ENCODE measurements at places on chromosomes 4 and X.

- no peak for DNase-seq
These were observed 371.4 kb upstream of the AMOT start for GRCh38 chrX:113212052-113212451.

DNA sequence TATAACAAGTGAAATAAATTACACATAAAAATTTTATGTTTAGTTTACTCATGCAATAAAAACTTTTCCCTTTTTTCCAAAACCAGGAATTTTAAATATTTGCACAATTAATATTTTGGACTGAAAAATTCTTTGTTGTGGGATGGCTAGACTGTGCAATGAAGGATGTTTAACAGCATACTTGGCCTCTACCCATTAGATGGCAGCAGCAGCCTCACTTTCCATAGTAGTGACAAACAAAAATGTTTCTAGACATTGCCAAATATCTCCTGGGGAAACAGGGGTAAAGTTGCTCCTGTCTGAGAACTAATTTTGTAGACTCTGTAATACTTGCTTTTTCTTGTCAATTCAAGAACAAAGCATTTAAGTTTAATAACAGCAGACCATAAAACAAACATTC, 49.8 kb downstream of the SCLT1 start:
- peak; percentile 27 for DNase-seq

- DNase-seq = no peak
These were observed 60.9 kb downstream of the IRF2 start for GRCh38 chr4:184413261-184414046.

- peak; percentile 88 for DNase-seq
These were observed 961 bp upstream of the NOCT start for GRCh38 chr4:139014371-139015268.

DNA sequence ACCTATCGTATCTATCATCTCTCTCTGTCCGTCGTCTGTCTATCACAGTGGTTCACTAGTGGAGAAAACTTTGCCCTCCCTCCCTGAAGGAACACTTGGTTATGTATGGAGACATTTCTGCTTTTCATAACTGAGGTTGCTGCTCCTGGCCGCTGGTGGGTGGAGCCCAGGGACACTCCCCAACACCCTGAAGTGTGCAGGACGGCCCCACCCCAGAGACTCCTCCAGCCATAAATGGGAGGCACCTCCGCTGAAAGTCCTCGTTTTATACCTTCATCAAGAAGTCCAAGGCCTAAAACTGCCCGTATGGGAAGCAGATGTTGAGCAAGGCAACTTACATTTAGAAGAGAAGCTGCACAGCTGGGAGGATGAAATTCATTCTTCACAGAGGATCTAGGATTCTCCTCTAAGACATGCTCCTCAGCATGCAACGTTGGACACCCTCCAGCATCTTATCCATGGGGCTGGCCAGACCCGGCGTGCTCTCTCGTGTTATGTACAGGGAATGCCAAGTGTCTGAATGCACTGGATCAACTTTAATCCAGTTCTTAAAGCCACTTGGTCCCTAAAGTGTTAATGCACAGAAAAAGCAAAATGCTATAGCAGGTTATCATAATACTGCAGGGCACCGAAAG, 43.5 kb downstream of the PRKX start:
- DNase-seq = no peak

- peak; percentile 66 for DNase-seq
These were observed 181.8 kb downstream of the PTTG2 start for GRCh38 chr4:38141808-38142500.

- no peak for DNase-seq
These were observed 201.0 kb upstream of the STK26 start for GRCh38 chrX:131821945-131822622.

DNA sequence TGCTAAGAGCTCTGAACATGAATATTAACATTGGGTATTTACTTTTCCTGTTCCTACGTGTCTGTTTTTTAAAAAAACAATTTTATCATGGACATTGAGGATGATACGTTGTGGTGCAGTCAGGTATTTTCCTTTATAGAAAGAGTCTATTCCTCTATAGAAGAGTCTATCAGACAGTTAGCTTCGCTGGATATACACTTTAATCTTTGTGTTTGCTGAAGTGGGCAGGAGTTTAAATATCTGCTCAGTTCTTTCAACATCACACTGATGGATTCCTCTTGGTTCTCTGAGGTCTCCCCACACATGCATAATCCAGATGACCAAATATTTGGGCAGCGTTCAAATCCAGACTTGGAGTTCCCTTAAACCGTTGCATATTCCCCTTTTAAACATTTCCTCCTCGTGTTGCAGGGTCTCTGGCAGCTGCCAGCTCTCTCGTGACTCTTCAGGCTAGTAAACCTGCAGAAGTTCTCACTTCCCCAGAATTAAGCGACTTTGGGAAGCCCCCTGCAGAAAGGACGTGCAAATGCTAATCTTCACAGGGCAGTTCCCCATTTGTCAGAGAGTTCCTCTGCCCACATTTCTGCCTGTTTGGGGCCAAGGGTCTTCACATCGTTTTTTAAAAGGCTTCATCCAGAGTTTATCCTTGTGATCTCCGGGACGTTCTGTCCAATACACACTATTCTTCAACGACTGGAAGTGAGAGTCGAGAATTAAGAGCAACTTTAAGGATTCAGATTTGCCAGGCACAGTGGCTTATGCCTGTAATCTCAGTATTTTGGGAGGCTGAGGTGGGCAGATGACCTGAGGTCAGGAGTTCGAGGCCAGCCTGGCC, 20.5 kb upstream of the DHRSX start:
- DNase-seq = no peak

DNA sequence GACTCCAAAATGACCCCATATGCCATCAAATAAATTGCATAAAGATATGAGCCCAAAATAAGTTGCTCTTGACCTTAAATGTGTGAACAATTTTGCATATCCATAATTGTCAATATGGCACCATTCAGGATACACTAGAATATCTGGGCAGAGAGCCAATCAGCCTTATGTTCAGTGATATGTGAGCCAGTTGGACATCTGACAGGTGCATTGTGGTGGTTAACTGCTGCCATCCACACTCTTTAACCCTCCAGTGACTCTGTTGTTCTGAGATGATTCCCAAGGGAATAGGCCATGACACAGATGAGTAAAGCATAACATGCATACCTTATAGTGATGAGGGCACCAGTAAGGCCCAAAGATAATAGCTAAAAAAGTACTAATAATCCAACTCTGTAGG, 500.1 kb downstream of the PCDH18 start:
- no peak for DNase-seq

DNA sequence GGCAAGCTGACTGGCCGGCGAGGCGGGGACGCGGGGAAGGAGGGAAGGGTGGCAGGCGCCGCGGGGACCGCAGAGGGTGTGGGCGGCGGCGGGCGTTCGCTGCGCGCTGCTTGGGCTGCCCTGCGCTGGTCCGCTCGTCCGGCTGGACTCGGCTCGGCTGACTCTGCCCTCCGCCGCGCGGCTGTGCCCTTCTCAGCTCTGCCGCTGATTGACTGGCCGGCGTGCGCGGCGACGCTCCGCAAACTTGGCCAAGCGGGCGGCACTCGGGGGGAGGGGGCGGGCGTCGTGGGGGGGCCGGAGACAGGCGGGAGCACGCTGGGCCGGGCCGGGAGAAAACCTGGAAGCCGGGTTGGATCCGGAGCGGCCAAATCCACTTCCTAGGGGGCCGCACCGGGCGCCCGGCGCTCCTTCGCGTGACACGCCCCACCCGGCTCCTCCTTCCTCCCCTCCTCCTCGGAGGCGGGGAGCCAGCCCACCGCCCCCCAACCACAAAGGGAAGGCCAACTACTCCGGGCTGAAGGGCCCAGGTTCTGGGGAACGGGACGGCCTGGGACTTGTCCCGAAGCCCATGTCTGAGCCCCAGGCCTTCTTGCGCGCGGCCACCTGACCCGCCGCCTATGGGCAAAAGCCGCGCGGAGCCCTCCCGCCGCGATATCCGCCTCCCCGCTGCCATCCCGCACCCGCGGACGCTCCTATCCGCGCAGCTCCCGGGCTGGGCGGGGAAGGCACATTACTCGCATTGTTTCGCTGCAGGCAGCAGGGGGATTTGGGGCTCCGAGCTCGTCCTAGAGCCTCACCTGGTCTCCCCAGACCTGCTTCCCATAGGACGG, at the start of gene GPC4:
Gene GPC4 (minus strand): TSS at position 214 of the 830 bp plus-strand sequence. CDS start 524 bp downstream, outside the sequence.
- DNase-seq = no peak

DNA sequence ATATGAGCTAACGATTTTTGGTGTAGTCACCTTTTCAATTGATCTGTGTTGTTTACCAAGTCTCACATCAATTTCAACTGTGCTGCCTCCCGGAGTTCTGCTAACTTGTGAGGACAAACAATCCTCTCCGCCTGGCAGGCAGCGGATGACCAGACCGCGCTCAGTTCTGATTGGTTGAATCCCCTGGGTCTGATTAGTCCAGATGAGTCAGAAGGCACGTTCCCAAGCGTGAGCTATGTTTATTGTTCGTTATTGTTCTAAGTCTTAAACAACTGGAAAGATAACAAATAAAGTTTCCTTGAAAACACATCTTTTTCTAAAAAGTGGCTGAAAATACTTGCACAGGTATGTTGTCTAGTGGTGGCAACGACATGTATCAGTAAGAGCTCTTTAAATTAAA, 37.9 kb upstream of the TRPC3 start:
- DNase-seq = no peak

DNA sequence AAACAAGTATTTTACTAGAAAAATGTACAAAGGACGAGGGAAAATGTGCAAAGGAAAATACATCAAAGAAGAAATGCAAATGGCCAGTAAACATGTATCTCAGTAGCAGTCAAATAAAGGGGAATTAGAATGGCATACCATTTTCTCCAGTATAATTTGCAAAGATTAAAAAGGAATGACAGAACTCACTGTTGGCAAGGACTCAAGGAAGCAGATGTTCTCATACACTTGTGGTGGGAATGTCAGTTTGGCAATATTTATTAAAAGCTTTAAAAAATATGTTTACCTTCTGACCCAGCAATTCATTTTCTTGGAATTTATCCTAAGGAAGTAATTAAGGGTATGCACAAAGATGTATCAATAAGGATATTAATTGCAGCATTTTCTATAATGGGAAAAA, 7.6 kb downstream of the CLCN5 start:
- no peak for DNase-seq

GRCh38 chr4:119068529-119068962, 67.1 kb upstream of the MYOZ2 start:
- DNase-seq = peak; percentile 53

DNA sequence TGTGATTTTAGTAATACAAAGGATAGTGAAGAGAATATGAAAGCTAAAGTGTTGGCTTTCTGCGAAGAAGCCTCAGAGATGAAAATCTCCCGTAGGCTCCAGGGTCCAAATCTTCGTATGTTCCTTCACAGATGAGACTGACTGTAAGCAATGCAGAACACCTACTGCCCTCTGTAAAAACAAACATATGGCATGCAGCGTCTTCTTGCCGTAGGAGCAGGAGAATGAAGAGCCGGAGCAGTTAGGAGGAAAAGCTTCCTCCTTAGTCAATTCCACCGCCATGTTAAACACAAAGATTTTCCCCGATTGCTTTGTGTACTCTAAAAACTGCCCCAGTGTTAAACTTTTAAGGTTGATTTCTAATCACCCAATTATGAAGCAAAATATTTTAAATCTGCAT, 22.5 kb downstream of the RWDD4 start:
- no peak for DNase-seq

GRCh38 chr4:123235431-123235830, 161.2 kb upstream of the SPRY1 start:
- peak; percentile 61 for DNase-seq

DNA sequence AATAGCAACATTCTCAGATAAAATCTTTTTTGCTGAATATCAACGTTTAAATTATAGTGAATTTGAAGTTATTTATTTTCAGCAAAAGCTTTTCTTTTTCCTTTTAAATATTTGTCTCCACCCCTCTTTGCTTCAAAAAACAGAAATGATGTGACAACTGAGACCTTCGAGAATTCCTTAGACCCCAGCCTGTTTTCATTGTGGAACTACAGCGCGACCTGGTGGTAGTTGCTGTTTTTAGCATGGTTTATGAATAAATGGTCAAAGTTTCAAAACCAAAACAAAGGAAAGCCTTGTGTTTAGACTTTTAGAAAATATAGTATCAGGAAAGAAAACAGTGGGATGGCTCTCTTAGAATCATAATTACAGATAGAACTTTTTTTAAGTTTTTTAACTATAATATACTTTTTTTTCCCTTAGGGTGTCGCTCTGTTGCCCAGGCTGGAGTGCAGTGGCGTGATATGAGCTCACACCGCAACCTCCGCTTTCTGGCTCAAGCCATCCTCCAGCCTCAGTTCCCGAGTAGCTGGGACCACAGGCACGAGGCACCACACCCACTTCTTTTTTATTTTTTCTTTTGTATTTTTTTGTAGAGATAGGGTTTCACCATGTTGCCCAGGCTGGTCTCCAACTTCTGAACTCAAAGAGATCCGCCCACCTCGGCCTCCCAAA, 26.8 kb upstream of the TMEM184C start:
- peak; percentile 45 for DNase-seq

DNA sequence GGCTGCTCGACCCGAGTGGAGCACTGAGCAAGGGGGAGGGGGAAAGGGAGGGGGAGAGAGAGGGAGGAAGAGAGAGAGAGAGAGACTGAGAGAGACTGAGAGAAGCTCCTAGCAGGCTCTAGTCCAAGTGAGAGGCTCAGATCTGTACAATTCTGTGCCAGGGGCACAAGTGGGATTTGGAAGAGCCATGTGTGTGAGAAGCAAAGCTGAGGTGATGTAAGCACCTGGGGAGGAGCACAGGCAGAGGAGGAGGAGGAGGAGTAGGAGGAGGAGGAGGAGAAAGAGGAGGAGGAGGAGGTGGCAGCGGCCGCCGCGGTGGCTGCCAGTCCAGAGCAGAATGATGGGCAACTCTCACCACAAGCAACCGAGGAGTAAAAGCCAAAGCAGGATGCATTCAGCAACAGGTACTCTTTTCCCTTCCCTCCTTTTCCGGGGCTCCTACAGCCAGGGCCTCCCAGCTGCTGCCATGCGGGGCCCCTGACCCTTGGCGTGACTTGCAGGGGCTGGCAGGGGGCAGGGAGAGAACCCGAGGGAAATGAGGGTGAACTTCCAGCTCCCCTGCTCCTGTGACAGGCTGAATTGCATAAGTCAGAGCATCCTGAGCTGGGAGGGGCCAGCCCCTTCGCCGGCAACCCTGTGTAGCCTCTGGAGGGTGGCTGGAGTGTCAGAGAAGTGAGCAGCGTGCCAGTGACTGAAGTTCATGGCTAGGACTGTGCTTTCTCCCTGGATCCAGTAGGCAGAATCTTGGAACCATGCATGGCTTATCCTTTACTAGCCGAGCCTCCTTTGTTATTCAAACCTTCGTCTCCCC, 62.2 kb downstream of the RTL5 start:
- DNase-seq = no peak

DNA sequence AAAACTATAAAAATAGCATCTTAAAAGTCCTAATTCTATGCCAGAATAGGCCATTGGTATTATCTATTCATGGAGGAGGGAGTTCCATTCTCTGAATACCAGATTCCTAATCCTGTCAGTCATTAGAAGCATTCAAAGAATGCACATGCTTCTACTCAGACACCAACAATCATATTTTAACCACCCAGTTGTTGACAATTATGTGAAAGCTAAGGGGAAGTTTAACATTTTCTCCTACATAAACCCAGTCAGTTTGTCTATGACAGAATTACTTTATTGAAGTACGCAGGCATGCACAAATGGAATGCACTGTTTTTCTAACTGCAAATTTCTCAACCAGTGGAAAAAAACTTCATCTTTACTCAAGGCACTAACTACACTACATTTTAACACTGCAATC, 69.6 kb upstream of the MTNR1A start:
- DNase-seq = peak; percentile 84

GRCh38 chr4:99927566-99927965, 18.9 kb downstream of the DNAJB14 start:
- DNase-seq = no peak
